ENCODE measurements at places on chromosomes 7 and 10. TPM values are rescaled to one million over a fixed set of nuclear protein-coding genes. Genes with fewer than 3 reads are reported as not detected.

- DNase-seq: no peak
- peak overlapping the region; percentile 100 for H3K27ac ChIP-seq
- H3K36me3 ChIP-seq: no peaks in the 10 kb centered on the region
- peaks cover 27% of the 10 kb centered on the region for H3K4me1 ChIP-seq
Measured at GRCh38 chr7:116955801-116956476, 2.6 kb downstream of the ST7 start.

DNA sequence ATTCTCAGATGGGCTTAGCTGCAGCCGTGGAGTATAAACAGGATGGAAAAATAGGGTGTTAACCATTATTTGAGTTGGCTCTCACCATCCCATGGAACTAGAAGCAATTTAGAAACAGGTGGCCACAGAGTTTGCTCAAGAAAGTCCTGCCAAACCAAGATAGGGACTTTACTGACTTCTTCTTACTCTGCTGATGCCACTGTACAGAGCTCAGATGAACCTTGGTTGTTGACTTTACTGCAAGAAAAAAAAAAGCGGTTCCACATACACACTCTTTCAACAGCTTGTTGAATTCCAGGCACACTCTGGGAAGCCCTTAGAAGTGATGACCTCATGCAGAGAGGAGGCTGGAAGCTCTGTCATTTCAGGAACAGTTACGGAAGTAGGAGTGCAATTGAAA lies 753.4 kb downstream of the NRG3 start:
- DNase-seq: no peak
- H3K27me3 ChIP-seq: no peaks in the 10 kb centered on the region
- no peak overlapping the region for H3K4me3 ChIP-seq
- no peak overlapping the region for H3K27ac ChIP-seq
- H3K4me1 ChIP-seq: no peaks in the 10 kb centered on the region

DNA sequence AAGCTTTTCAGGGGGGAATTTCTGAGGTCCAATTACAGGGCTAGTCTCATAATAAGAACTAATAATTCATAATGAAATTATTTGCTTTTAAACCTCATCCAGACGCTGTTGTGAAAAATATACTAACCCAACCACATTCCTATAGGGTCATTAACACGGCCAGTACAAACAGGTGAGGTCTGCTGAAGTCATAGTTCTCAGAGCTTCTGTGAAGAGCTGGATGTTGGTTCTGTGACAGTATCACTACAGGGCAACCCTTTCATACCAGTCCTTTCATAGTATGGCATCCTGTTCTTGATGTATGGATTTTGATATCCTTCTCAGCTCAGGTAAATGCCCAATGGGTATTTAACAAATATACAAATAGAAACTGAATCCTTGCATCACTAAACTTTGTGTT lies 62.3 kb upstream of the FAM133B start:
- no peak for DNase-seq
- no peak overlapping the region for H3K4me3 ChIP-seq
- H3K36me3 ChIP-seq: no peaks in the 10 kb centered on the region
- no peak overlapping the region for H3K27ac ChIP-seq

The NRAP gene
- not detected for total RNA-seq

GRCh38 chr7:116361767-116362166 lies 137.8 kb upstream of the CAV2 start:
- no peak for DNase-seq
- H3K4me1 ChIP-seq: peaks cover 16% of the 10 kb centered on the region
- no peaks in the 10 kb centered on the region for H3K27me3 ChIP-seq
- no peak overlapping the region for H3K4me3 ChIP-seq
- H3K27ac ChIP-seq: no peak overlapping the region
- no peaks in the 10 kb centered on the region for H3K36me3 ChIP-seq

- DNase-seq: no peak
- no peak overlapping the region for H3K27ac ChIP-seq
- peaks cover 8% of the 10 kb centered on the region for H3K27me3 ChIP-seq
- peaks cover 30% of the 10 kb centered on the region for H3K4me1 ChIP-seq
- H3K36me3 ChIP-seq: no peaks in the 10 kb centered on the region
- H3K4me3 ChIP-seq: no peak overlapping the region
Measured at GRCh38 chr7:20787660-20788419, 1.2 kb upstream of the SP8 start.

- no peaks in the 10 kb centered on the region for H3K27me3 ChIP-seq
- H3K4me3 ChIP-seq: peak within 1 kb of the TSS; percentile 88
- peaks cover 47% of the 10 kb centered on the region for H3K4me1 ChIP-seq
- H3K27ac ChIP-seq: peak within 1 kb of the TSS; percentile 84
Measured at GRCh38 chr7:102433219-102434038, at the start of gene ORAI2. TSS of gene ORAI2 (plus strand) at chr7:102433575. CDS start at chr7:102438957, 5,382 bp downstream.

GRCh38 chr7:82443036-82443546 lies 486 bp downstream of the CACNA2D1 start:
- H3K4me1 ChIP-seq: peaks cover 12% of the 10 kb centered on the region
- no peak for DNase-seq
- peak overlapping the region; percentile 83 for H3K27ac ChIP-seq
- no peaks in the 10 kb centered on the region for H3K36me3 ChIP-seq

The LDB3 gene
- 4.7 TPM for total RNA-seq

The AGAP9 gene
- total RNA-seq: 10.1 TPM

DNA sequence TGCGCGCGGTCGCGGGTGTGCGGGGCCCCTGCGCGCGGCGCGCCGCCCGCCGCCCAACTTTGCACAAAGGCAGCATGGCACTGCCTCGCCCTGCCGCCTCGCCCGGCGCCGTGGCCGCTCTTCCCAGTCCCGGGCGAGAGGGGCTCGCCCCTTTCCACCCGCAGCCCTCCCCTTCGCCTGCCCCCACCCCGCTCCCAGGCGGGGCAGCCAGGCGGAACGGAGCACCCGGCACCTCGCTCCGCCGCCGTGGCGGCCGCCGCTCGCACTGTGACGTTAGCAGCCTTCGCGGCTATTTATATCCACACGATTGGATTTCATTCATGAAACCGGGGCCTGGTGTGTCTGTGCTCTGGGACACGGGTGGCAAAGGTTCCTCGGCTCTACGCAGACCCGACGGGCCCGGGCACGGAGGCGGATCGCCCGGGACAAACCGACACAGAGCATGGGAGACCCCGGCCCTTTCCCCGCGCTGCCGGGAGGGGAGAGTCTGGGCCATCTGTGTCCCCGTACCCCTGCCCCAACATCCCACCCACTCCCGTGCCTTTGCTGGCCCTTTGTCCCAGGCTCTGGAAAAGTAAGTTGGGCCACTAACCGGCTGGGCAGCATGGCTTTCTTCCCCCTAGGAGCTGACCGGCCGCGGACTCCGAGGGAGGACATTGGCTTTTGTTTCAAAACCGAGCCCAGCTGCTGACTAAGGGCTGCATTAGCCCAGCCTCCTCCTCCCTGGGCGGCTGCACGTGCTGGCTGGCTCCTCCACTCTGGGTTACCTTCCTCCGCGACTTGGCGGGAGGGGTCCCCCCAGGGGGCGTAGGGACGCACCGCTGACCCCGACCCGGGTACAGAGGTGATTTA lies at the start of gene RHOBTB1:
TSS of gene RHOBTB1 (minus strand) at position 128 of the 852 bp plus-strand sequence. CDS start 32,643 bp downstream, outside the sequence.
- no peaks in the 10 kb centered on the region for H3K27me3 ChIP-seq
- peak; percentile 91 for DNase-seq
- H3K4me1 ChIP-seq: peaks cover 13% of the 10 kb centered on the region
- H3K27ac ChIP-seq: peak within 1 kb of the TSS; percentile 98
- H3K4me3 ChIP-seq: peak within 1 kb of the TSS; percentile 79
- H3K36me3 ChIP-seq: no peaks in the 10 kb centered on the region

DNA sequence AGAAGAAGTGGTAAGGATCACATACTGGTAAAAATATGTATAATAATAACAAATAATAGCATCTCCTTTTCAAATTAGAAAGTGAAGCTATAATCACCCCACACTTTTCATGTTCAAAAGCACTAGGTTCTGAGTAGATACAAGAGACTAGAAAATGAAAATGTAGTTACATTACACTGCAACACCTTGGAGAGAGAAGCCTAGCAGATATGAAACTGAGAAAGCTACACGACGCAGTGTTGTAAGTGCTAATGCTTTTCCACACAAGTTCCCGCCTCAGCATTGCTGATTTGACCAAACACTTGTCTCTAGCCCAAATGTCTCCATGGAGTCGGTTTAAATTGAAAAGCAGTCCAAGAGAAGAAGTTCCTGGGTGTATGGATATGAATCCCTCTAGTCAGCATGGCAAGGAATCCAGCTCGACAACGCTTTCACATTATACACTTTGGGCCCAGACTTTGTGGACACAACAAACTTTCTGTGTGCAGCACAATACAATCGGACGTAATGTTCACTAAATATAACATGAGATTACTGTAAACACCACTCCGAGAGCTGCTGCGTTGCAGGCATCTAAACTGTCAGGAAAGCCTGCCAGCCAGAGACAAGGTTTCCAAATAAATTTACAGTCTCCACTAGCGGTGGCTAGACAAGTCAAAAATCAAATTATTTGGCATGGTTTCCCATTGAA lies 1.7 kb downstream of the PDE1C start:
- H3K4me3 ChIP-seq: no peak overlapping the region
- H3K27me3 ChIP-seq: no peaks in the 10 kb centered on the region
- H3K27ac ChIP-seq: no peak overlapping the region
- peak; percentile 44 for DNase-seq
- H3K36me3 ChIP-seq: no peaks in the 10 kb centered on the region

The RABGEF1 gene
- 27.7 TPM for total RNA-seq

GRCh38 chr7:2862831-2863361 lies 18.8 kb upstream of the GNA12 start:
- H3K36me3 ChIP-seq: no peaks in the 10 kb centered on the region
- DNase-seq: no peak
- no peaks in the 10 kb centered on the region for H3K27me3 ChIP-seq
- peak overlapping the region; percentile 90 for H3K27ac ChIP-seq
- H3K4me3 ChIP-seq: peak overlapping the region; percentile 24
- H3K4me1 ChIP-seq: peaks cover 24% of the 10 kb centered on the region

GRCh38 chr10:35456153-35456720 lies 119.9 kb downstream of the CCNY start:
- H3K27me3 ChIP-seq: no peaks in the 10 kb centered on the region
- DNase-seq: no peak
- H3K4me1 ChIP-seq: peaks cover 38% of the 10 kb centered on the region
- no peak overlapping the region for H3K27ac ChIP-seq
- H3K4me3 ChIP-seq: no peak overlapping the region
- H3K36me3 ChIP-seq: no peaks in the 10 kb centered on the region

All from vagina (tissue), 2 donors.